ENCODE measurements at places on chromosomes 11 and 22. TPM values are rescaled to one million over a fixed set of nuclear protein-coding genes. Genes with fewer than 3 reads are reported as not detected.
A peak's percentile ranks its signal among the peaks of the same experiment; 100 is the strongest.

The ZNF70 gene
- 5.9 TPM for total RNA-seq

The PDE2A gene
- total RNA-seq, result 13.8 TPM

DNA sequence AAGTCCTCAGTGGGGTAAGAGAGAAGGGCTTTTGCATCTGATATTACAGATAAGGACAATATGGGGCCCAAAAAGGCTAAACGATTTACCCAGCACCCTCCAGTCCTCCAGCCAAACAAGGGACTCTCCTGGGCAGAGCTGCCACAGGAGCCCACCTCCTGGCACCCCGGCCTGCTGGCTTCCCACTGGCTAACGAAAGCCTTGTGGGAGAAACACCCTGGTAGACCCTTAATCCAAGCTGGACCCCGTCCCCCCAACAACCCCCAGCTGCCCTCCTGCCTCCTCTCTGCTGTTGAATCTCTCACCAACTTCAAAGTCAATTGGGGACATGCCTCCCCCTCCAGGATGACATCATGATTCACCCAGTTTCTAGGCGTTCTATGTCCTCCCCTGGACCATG lies 10.8 kb downstream of the C1QTNF6 start:
- peak; percentile 43 for DNase-seq

DNA sequence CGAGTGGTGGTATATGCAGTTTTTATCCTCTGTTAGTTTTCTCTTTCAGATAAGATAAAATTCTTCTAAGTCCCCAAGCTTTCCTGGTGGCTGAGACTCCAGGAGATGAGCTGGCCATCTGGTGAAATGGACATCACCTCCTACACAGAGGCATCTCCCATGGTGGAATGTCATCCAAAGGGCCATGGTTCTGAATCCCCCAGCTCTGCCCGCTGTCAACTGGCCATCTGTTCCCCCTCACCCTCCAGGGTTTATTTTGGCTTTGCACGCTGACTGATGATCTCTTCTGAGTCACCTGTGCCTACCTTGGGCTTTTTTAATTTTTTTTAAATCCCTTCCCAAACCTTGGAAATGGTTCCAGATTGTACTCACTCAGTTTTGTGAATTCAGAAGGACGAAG lies 142.2 kb downstream of the HIPK3 start:
- DNase-seq, result no peak

The TTC38 gene
- 30.8 TPM for total RNA-seq

- no peak for DNase-seq
Observed at GRCh38 chr22:35830305-35830704, 112.6 kb downstream of the APOL5 start.

DNA sequence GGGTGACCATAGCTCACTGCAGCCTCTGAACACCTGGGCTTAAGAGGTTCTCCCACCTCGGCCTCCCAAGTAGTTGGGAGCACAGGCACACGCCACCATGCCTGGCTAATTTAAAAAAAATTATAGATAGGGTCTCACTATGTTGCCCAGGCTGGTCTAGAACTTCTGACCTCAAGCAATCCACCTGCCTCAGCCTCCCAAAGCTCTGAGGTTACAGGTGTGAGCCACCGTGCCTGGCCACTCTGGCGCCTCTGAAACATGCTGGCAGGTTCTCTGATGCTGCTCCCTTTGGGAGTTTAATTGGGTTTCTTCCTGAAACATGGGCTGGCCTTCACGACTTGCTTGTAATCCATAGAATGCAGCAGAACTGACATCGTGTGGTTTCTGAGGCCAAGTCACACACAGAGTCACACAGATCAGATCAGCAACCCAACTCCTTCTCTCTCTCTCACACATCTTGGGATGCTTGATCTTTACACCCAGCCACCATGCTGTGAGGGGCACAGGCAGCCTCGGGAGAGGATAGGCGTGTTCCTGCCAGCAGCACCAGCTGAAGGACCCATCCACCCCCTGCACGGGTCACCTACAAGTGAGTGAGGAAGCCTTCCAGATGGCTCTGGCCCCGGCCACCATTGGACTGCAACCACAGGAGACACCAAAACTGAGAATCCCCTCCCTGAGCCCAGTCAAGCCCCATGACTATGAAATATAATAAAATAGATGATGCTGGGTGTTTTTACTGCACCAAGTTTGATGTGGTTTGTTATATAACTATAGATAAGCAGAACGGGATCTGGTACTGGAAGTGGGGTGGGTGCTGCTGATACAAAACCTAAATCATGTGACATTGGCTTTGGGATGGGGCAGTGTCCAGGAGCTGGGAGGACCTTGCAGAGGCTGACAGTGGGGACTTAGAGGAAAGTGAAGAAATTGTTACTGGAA lies 3.1 kb upstream of the GSC2 start:
- no peak for DNase-seq

DNA sequence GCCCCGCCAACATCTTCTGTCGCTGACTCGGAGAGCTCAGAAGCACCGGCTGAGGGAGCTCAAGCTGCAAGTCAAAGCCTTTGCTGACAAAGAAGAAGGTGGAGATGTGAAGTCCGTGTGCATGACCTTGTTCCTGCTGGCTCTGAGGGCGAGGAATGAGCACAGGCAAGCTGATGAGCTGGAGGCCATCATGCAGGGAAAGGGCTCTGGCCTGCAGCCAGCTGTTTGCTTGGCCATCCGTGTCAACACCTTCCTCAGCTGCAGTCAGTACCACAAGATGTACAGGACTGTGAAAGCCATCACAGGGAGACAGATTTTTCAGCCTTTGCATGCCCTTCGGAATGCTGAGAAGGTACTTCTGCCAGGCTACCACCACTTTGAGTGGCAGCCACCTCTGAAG lies 6.7 kb downstream of the RAG1 start:
- no peak for DNase-seq

DNA sequence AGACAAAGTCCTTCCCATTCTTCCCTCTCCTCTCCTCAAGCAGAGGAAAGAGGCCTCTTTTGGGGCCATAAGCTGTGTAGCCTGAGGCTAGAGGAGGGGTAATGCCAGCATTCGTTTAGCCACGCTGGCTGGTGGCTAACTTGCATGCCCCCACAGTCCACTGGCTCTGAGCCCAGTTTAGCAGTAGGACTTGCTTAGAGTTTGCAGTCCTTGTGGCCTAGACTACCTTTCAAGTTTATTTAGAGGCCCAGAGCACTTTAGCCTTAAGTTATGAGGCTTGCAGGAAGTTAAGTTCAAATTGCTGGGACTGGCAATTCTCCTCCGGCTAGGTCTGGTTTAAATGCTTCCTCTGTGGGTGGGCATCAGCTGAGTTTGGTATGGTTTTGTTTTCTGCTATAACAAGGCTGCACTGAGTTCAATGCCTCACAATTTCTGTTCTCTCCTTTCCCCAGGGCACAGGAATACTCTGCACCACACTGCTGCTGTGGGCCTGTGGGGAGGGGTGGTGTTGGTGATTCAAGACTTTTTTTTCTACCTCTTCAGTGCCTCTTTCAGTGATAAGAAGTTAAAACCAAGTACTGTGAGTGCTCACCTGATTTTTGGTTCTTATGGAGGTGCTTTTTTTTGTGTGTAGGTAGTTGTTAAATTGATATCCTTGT lies 281.0 kb upstream of the C11orf87 start:
- no peak for DNase-seq

DNA sequence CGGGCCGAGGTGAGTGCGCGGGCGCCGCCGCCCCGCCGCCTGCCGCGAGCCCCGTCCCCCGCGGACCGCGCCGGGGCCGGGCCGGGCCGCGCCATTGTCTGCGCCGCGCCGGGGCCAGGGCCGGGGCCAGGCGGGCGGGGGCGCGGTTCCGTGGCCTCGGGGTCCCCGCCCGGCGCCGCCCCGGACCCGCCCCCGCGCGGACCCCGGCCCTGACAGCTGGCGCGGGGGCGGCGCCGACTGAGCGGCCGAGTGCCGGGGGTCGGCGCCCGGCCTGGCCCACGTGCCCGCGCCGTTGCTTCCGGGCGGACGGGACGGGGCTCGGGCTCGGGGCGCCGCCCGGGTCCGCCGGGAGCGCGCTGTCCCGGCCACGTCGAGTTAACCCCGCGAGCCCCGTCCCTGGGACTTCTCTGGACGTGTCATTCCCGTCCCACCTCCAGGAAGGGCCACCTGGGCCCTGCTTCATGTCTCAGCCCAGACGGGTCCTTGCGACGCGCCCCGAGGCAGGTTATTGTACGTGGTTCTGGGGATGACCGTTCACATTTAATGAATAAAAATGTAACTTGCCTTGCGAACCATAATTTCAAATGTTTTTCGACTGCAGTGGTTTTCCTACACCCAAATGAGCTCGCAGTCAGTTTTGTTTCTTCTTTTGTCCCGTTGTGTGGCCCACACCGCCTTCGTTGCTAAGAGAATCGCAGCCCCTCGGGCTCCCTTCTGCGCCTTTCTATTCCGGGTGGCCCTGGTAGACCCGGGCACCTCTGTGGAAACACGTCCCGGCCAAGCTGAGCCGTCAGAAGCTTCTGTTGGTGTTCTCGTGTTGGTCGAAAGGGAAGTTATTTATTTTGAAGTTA lies 562 bp downstream of the ZBED4 start:
- no peak for DNase-seq

- peak; percentile 82 for DNase-seq
Observed at GRCh38 chr11:69641681-69642548, 959 bp downstream of the CCND1 start.

GRCh38 chr11:129268371-129268770 lies 76.2 kb upstream of the ARHGAP32 start:
- DNase-seq, result no peak

The NAALAD2 gene
- 1.8 TPM for total RNA-seq

- no peak for DNase-seq
Observed at GRCh38 chr11:73003088-73003487, 139.0 kb downstream of the FCHSD2 start.

The OR51E2 gene
- not detected for total RNA-seq

The HBE1 gene
- not detected for total RNA-seq

The EFEMP2 gene
- 113 TPM for total RNA-seq

- no peak for DNase-seq
Observed at GRCh38 chr22:31973739-31974138, 29.4 kb downstream of the YWHAH start.

DNA sequence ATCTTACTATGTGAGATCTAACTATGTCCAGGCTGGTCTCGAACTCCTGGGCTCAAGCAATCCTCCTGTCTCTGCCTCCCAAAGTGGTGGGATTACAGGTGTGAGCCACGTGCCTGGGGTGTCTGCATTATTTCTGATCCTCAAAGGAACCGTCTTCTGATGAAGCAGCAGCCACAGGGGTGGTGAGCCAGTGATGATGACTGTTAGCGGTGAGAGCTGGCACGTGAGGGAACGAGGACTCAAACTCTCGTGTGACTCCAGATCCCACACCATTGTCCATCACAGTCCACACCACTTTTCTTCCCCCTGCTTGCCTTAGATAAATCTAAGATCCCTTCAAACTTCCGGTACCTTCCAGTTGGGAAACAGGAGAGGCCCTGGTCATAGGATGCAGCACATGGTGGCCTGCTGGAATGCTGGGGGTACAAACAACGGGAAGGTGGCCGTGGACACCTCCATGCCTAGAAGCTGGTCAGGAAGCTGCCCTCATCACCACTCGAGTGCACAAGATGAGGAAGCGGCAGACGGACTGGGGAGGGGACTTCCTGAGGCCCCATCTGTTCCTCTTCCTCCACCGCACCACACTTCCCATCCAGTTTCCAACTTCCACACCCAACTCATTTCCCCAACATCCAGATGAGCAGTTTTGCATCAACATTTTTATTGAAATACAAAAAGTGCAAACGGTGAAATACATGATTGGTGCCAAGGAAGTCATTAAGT lies 23.8 kb downstream of the ARHGAP1 start:
- no peak for DNase-seq

GRCh38 chr22:42648368-42649245 lies 585 bp downstream of the CYB5R3 start:
- peak; percentile 54 for DNase-seq

The HBG2 gene
- not detected for total RNA-seq

DNA sequence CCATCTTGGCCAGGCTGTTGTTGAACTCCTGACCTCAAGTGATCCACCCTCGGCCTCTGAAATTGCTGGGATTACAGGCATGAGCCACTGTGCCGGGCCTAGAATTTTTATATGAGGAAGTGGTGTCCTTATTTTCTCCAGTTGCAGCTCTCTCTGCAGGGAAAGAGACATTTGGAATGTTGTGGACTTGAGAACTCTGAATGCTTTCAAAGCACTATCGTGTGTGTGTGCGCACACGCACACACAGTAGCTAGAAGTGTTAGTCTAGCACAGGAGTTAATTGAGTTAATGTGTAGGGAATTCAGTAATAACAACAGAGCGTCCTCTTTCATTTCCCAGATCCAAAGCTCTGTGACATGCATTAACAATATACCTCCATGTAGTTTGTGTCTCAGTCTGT lies 164.0 kb upstream of the RASSF10 start:
- DNase-seq, result no peak

- DNase-seq, result no peak
Observed at GRCh38 chr11:114399490-114400215, 658 bp downstream of the C11orf71 start.

The SYT9 gene
- total RNA-seq, result 0.10 TPM

DNA sequence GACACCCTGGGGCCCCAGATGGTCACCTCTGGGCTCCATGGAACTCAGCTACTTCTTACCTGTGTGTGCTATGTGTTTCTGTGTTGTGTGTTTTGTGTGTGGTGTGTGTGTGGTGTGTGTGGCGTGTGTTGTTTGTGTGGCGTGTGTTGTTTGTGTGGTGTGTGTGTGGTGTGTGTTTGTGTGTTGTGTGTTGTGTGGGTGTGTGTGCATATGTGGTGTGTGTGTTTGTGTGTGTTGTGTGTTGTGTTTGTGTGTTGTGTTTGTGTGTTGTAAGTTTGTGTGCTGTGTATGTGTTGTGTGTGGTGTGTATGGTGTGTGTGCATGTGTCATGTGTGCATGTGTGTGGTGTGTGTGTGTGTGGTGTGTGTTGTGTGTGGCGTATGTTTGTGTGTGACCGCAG lies 3.8 kb upstream of the WNT7B start:
- no peak for DNase-seq

GRCh38 chr22:32411402-32411801 lies 645 bp downstream of the RTCB start:
- DNase-seq, result no peak

The BUD13 gene
- 14.7 TPM for total RNA-seq

- DNase-seq, result no peak
Observed at GRCh38 chr11:12927221-12927620, 81.9 kb upstream of the RASSF10 start.

DNA sequence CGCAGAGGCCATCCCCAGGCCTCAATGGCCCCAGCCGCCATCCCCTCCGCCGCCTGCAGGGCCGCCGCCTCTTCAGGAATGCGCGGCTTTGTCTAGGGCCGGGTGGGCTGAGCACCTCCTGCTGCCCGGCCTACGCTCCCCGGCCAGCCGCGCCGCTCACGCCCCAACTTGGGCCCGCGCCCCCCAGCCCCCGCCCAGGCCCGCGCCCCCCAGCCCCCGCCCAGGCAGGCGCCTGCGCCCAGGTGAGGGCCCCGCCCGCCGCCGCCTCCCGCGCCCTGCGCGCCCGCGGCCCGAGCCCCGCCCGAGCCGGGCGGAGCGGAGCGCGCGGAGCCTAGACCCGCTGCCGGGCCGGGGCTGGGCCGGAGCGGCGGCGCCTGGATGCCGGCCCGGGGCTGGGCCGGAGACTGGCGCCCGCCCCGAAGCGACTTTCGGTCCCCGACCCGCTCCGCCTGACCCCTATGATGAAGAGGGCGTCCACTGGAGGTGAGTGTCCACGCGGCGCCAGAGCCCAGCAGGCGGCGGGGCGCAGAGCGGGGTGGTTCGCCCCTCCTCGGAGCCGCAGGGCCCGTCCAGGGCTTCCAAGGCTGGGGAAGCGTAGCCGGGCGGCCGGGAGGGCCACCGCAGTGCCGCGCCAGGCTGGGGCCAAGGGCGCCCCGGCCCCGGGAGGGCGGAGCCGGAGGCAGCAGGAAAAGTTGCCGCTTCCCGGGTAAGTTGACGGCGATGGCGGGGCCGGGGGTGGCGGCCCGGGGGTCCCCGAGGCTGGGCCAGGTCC lies 34.3 kb upstream of the PRODH start:
- no peak for DNase-seq

- no peak for DNase-seq
Observed at GRCh38 chr11:70128435-70128906, 50.4 kb downstream of the ANO1 start.

- DNase-seq, result no peak
Observed at GRCh38 chr11:3873712-3874349, 18.4 kb downstream of the STIM1 start.

Measured in left lung (tissue), 14 donors.